Cardiac fibroblast (primary cell): ENCODE measurements at places on chromosomes 11 and 22.

DNA sequence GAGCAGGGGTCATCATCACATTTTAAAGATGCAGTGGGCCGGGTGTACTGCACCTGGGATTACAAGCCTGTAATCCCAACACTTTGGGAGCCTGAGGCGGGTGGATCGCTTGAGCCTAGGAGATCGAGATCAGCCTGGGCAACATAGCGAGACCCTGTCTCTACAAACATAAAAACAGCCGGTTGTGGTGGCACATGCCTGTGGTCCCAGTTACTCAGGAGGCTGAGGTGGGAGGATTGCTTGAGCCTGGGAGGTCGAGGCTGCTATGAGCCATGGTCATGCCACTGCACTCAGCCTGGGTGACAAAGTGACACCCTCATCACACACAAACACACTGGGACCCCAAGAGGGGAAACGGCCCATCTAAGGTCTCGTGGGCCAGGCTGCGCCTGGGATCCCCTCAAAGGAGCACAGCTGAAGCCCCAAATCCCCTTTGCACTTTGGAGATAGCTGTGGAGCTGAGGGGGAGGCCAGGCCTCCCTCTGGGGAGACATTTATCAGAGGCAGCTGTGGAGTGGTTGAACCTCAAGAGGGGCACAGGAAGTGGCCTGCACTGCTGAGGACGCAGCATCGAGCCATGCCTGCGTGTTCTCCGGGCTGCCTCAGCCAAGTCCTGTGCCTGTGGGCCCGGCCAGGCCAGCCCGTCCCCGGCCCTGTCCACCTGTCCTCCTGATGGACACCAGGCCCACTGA is 27.5 kb downstream of the OSBPL5 start:
- no peak for DNase-seq

- DNase-seq = no peak
Observed at GRCh38 chr11:2250041-2250440, 20.3 kb downstream of the ASCL2 start.

DNA sequence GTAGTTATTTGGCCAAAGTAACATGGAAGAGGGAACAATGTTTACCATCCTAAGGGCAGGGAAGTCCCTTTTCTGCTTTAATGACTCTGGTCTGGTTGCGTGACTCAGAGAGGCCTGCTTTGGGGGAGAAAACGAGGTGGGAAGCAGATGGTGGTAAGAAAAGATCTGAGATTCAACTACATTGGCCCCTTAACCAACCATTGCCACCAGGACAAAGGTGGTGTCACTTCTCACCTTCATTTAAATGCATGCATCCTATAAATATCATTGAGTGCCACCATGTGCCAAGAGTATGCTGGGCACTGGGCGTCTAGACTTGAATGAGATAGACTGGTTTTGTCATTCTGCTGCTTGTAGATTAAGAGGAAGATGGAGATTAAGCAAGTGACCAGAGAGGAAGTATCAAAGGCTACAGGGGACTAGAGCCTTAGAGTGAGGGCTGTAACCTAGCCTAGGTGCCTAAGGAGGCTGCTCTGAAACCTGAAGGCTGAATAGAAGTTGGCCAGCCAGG is 3.6 kb upstream of the SORL1 start:
- no peak for DNase-seq

GRCh38 chr22:25966448-25966913 is 202.8 kb upstream of the SEZ6L start:
- DNase-seq = no peak

DNA sequence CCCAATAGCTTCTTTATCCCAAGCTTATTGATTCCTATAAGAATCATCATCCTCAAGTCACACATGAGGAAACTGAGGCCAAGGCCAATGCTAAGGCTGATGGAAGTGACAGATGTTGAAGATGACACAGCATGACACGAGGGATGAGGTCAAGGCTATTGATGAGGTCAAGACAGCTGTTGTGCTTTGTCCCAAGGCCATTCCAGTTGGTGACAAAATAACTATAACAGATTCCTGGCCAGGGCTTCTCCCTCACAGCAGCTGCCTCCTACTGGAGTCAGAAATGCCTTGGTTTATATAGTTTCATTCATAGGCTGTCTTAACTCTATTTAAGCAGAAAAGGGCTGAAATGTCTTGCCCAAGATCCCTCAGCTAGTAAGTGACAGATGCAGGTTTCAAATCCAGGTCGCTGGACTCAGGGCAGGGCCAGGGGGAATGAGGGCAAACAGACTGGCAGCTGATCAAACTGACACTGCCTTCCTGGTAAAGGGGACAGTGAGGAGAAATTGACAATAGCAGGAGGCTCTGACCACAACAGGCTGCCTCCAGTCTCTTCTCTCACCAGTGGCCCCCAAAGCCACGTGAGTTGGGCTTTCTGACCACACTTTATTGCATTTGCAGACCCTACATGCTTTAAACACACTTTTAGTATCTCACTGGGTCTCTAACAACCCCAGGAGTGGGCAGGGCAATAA is 16.5 kb downstream of the MIF start:
- DNase-seq = no peak

- peak; percentile 30 for DNase-seq
Observed at GRCh38 chr11:120013325-120014250, 124.3 kb downstream of the TRIM29 start.

DNA sequence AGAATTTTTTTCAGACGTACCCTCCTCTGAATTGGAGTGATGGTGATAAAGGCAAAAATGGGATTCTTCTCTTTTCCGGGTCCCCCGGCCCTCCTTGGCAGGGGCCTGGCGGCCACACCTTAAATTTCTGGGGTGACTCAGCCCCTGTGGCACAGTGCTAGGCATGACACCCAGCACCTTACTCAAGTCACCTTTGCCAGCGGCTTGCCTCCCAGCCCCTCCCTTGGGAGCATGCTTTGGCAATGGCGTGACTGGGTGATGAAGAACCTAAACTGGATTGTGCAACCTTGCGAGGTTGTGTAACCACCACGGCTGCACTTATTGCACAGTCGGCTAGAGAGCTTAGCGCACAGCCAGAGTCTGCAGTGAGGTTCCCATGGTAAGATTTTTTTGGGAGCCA is 16.2 kb upstream of the LDLRAD3 start:
- peak; percentile 79 for DNase-seq

GRCh38 chr11:20029193-20029592 is 131.1 kb downstream of the DBX1 start:
- no peak for DNase-seq

DNA sequence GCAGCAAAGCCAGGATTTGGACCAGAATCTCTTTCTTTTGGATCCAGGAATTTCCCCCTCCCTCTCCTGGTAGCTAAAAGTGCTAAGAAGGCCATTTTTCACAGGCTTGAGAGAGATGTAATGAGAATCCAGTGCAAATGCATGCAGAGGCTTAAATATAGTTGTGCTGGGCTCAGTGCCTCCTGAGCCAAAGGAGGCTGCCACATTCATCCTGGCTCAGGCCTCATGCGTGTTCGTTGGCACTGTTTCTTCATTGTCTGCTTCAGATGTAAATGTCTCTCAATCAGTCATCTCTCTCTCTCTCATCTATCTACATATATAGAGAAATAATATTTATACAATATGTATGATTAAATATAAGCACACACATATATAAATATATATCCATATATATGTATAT is 83.6 kb downstream of the INSC start:
- no peak for DNase-seq

DNA sequence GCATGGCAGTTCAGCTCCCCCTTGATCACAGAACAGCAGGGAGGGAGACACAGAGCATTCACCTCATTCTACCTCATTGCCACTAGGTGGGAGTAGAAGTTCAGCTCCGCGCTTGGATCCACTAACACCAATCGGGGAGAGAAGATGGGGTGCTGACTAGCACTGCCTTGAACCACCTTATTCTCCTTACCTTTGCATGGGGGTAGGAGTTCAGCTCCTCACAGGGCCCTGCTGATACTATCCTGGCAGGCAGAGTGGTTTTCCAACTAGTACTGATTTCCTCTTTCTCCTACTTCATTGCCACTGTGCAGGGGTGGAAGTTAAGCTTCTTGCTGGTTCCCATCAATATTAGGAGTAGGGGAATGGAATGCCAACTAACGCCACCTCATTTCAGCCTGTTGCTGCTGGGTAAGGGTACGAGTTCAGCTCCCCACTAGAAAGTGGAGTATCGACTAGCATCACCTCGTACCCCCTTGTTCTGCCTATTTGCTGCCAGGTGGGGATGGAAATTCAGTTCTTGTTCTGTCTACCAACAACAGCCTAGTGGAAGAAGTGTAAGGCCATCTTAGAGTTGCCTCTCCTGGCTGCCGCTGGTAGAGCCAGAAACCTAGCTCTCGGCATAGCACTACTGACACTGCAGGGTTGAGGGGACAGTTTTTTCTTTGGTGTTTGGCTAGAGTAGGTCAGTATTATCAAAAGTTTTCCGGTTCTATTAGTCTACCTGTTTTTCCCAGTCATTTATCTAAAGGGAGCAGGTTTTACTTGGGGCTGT is 550.9 kb upstream of the CCDC90B start:
- peak; percentile 48 for DNase-seq

DNA sequence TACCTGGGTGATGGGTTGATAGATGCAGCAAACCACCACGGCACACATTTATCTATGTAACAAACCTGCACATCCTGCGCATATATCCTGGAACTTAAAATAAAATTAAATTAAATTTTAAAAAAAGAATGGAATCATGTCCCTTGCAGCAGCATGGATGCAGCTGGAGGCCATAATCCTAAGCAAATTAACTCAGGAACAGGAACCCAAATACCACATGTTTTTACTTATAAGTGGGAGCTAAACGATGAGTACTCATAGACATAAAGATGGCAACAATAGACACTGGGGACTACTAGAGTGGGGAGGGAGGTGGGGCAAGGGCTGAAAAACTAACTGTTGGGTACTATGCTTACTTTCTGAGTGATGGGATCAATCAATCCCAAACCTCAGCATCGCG is 40.9 kb downstream of the CWC15 start:
- DNase-seq = no peak

DNA sequence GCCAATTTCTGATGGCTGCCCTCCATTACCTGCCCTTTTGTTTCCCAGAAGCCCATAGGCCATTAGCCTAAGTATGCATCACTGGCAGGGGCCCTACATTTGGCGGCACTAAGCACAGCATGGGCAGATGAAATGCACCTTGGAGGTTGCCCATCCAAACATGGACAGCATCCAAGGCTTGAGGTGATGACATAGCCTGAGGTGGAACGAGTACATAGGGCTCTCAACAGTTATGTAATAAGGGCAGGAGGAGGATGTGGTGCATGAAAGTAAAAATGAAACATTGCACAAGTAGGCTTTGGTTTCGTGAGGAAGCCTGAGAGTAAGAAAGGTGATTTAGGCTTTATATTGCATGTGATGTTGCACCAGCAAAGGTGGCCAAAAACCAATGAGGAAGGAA is 148.1 kb downstream of the FAM76B start:
- DNase-seq = peak; percentile 2

DNA sequence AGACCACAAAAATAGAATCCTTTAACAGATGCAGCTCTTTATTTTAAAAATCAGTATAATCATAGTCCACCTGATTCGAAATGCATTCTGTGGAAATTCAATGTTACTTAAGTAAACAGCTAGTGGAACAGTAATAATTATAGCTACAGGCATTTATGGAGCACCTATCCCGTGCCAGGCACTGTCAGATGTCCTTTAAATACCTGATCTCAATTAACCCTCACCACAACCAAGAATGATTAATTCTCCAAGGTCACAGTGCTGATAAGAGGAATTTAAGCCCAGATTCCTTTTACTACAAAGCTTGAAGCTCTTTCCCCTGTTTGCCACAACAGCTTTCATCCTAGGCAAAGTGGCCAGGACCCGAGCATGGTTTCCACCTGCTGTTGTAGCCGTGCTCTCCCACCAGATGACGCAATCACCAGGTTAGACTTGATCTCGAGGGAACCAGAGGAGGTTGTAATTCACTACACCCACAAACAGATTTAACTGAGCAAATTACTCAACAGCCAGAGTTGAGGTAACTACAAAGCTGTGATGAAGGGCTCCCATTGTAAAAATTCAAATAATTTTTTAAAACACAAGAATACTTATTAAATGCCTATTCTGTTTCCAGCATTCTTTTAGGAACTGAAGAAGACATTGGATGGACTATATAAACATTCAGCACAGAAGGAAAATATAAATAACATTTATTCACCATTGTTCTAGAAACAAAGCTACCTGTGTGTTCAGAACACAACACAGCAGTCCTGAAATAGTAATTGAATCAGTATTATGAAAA is 10.3 kb downstream of the PRDM10 start:
- DNase-seq = peak; percentile 28

DNA sequence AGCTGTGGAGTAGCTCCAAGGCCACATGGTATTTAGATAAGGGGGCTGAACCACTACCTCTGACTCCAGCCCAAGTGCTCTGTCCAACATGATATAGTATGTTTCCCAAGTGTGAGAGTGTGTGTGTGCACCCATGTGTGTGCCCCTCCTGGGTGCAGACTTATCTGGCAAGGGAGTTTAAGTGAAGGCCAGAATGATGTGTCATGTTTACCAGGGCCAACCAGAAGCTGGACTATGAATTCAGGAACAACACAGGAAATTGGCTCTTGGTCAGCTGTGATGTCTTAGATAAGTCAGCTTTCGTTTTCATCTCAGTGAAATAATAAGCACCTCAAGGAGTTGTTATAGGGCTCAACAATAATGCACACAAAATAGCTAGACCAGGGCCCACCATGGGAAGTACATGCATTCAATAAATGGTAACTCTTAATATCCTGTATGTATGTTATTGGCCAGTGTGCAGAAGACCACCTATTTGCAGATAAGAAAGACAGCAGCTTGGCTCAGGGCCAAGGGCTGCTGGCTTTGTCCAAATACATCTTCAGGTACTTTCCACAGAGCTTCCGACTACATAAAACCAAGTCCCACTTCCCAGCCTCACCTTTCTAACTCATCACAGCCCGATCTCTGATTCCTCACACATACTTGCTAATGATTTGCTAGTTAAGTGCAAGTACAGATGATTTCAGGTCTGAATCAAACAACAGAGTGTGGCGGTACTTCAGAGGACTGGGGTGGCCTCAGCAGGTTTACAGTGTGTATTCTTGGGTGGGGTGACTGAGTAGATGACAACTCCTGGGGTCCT is 120.9 kb downstream of the ME3 start:
- DNase-seq = peak; percentile 95

DNA sequence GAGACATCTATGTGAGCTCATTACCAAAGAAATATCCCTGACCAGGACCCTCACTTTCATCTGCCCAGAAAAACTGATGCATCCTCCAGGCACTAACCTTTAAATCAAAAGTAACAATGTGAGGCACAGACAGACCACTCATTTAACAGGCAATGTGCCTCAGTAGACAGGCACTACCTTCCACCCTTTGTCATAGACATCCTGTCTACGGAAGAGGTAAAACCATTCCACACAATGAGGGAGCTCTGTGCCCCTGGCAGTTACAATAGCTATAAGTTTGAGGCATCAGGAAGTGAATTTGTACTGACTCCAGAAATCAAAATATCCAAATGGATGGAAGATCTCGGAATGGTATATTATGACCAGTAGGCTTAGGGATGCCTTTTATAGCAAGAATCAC is 6.7 kb upstream of the CAVIN3 start:
- DNase-seq = no peak

DNA sequence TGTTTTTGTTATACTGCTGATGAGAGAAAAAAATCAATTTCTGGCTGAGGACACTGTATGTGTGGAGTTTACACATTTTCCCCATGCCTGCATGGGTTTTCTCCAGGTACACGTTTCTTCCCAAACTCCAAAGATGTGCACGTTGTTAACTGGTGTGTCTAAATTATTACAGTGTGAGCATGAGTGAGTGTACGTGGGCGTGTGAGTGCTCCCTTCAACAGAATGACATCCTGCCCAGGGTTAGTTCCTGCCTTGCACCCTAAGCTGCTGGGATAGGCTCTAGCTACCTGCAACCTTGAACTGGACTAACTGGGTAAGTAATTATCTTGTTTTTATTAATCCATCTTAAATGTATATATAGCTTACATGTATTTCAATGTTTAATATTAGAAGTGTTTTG is 5.5 kb downstream of the NPAT start:
- DNase-seq = no peak

GRCh38 chr11:19602891-19603290 is 109.7 kb upstream of the NAV2 start:
- DNase-seq = no peak
